ENCODE measurements at places on chromosomes 7 and 10. TPM values are rescaled to one million over a fixed set of nuclear protein-coding genes. Genes with fewer than 3 reads are reported as not detected.

SLC18A3 gene
- polyA plus RNA-seq: not detected

GRCh38 chr7:24660546-24660945, 87.3 kb downstream of the PALS2 start:
- no peaks in the 10 kb centered on the region for H3K27me3 ChIP-seq
- H3K36me3 ChIP-seq: no peaks in the 10 kb centered on the region
- no peak overlapping the region for H3K4me3 ChIP-seq
- no peak overlapping the region for H3K27ac ChIP-seq
- DNase-seq: no peak
- H3K4me1 ChIP-seq: no peaks in the 10 kb centered on the region

GRCh38 chr7:45890902-45891461, 2.7 kb downstream of the IGFBP1 start:
- no peaks in the 10 kb centered on the region for H3K4me1 ChIP-seq
- no peak for DNase-seq
- peaks cover 7% of the 10 kb centered on the region for H3K27me3 ChIP-seq
- no peak overlapping the region for H3K27ac ChIP-seq

BEND7 gene
- not detected for polyA plus RNA-seq

DNA sequence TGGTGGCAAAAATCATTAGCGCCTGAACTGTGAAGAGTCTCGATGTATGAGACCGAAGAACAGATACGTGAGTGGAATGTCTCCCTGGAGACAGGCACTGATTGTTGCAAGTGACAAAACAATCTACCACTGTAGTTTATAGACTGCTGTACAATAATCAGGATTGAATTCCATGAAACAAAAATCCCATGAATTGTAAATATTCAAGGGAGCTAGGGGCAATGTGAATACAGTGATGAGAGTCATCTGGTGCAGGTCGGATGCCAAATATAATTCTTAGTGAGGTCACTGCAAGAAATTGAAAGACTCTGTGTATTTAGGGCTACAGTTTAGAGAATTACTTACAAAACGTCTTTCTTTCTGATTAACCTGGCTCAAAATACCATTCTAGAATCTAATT, 594.4 kb upstream of the VSTM2A start:
- no peak overlapping the region for H3K27ac ChIP-seq
- H3K36me3 ChIP-seq: peaks cover 7% of the 10 kb centered on the region
- DNase-seq: no peak
- H3K4me3 ChIP-seq: no peak overlapping the region
- H3K27me3 ChIP-seq: no peaks in the 10 kb centered on the region

C10orf67 gene
- polyA plus RNA-seq: not detected

GRCh38 chr7:34895202-34895601, 142.1 kb downstream of the DPY19L1 start:
- no peak for DNase-seq
- peaks cover 4% of the 10 kb centered on the region for H3K27me3 ChIP-seq
- H3K36me3 ChIP-seq: no peaks in the 10 kb centered on the region
- no peak overlapping the region for H3K27ac ChIP-seq
- no peaks in the 10 kb centered on the region for H3K4me1 ChIP-seq

DNA sequence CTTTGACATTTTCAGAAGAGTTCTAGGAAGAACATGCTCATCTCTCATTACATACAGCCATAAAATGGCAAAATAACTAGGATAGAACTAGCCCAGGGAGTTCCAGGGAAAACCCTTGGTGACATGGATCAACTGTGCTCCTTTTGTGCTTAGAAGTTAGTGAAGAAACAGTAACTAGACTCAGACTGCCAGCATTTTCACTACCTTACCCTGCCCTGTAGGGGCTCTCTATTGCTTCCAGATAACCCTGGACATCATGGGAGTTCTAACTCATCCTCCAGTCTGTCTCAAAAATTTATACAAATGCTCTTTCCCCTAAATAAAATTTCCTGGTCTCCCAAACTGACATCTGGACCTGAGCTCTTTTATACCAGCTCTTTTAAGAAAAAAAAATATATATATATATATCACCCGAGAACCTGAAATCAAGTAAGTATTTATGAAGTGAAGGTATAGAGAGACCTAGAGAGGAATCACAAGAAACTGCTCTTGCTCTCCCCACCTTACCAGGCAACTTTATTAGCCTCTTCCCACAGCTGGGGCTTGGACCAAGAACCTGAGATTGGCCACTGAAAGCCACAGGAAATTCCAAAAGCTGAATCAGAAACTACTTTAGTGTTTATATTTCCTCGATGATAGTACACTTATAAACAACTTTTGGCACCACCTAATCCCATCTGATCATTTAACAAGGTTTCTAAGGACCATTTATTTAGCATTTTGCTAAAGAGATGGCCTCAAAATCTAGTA, 101.4 kb downstream of the RELN start:
- no peak for DNase-seq
- H3K27ac ChIP-seq: no peak overlapping the region
- H3K4me3 ChIP-seq: no peak overlapping the region
- H3K36me3 ChIP-seq: no peaks in the 10 kb centered on the region

CALML5 gene
- not detected for polyA plus RNA-seq

GRCh38 chr7:29454899-29455451, 108.7 kb upstream of the PRR15 start:
- H3K27me3 ChIP-seq: no peaks in the 10 kb centered on the region
- no peaks in the 10 kb centered on the region for H3K4me1 ChIP-seq
- H3K27ac ChIP-seq: no peak overlapping the region
- no peaks in the 10 kb centered on the region for H3K36me3 ChIP-seq

SNX10 gene
- 51.8 TPM for polyA plus RNA-seq

DNA sequence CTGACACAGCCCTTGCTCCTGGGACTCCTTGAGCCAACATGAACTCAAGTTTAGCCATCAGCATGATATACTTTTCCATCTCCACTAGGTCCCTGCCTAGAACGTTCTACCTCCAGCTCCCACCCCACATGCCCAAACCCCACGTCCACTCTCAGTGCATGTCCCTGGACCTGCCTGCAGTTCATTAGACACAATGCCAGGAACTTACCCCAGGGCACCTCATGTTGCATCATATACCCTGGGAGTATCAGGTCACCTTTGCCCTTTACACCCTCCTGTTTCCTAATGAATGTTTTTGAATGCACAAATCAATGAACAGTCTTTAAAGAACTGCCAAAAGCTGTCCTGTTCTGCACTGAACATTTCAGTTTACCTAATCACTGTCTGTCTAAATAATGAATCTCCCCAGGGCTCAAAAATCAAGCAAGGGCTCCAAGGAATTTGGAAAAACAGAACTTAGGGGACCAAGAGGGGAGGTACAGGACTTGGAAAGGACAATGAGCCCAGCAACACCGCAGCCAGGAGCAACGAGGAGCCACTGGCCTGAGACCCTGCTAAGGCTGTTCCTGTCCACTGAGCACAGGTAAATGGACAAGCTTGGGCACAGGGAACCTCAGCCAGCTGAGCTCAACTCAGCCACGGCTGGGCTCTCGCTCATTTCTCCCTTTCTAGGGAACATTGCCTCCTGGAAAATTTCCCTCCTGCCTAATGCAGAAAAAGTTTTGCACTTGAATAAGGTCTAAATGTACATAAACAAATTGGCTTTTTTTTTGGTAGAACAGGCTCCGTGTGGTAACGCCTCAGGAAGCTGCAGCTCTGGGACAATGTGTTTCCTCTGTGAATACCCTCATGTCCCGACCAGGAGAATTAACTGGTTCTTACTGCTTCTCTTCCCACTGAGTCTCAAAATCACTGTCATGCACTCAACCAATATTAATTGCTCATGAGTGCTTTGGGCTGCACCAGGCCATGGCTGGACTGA, 7.4 kb downstream of the MAT1A start:
- H3K27me3 ChIP-seq: peaks cover 2% of the 10 kb centered on the region
- H3K4me1 ChIP-seq: no peaks in the 10 kb centered on the region
- H3K4me3 ChIP-seq: no peak overlapping the region
- no peaks in the 10 kb centered on the region for H3K36me3 ChIP-seq
- no peak for DNase-seq

CYP3A4 gene
- not detected for polyA plus RNA-seq

DNA sequence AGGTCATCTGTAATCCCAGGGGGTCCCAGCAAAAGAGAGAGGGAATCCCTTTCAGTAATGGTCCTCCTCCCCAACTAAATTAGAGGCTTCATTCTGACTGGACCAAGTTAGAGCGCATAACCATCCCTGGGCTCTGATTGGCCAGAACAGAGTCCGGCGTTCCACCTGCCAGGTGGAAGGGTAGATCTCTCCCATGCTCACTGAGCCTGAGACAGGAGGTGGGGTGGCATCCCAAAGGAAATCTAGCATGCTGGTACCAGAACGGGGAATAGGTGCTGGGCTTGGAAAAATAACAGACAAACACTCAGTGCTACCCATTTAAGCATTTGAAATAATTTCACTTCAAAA, 21.0 kb upstream of the TSPAN33 start:
- no peaks in the 10 kb centered on the region for H3K36me3 ChIP-seq
- DNase-seq: no peak
- H3K4me3 ChIP-seq: no peak overlapping the region

GRCh38 chr7:145327646-145328045, 491.8 kb upstream of the TPK1 start:
- H3K4me1 ChIP-seq: no peaks in the 10 kb centered on the region
- no peak overlapping the region for H3K4me3 ChIP-seq
- no peak overlapping the region for H3K27ac ChIP-seq
- no peaks in the 10 kb centered on the region for H3K27me3 ChIP-seq
- no peak for DNase-seq

DNA sequence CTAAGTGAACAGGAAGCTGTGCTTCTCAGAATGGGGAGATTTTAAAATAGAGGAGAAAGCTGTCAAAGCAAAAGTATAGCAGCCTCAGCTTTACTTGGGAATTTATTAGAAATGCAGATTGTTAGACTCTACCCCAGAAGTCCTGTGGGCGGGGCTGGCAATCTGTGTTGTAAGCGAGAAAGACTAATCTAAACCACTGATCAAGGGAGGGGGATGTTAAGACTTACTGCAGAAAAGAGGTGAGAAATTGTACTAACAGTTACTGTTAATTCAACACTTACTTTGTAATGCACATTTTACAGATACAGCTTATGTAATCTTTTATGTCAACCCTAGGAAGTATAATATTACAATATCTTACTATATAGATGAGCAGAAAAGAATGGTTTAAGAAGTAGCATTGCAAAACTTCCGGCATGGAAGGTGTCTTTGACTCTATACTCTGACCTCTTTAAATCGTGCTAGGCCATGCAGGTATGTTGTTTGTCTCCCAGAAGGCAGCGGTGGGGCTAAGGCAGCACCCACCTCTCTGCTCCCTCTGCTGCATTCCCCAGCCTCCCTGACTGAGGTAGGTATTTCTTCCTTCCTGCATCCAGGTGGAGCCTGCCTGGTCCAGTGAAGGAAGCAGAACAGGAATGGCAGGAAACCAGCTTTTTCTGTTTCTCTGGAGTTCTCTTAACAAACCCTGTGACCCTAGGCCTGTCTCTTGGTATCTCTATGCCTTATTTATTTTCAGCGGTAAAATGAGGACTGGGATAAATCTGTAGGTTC, 462.2 kb downstream of the AUTS2 start:
- peaks cover 50% of the 10 kb centered on the region for H3K4me1 ChIP-seq
- no peaks in the 10 kb centered on the region for H3K36me3 ChIP-seq
- peak; percentile 54 for DNase-seq

- peaks cover 22% of the 10 kb centered on the region for H3K36me3 ChIP-seq
- H3K4me1 ChIP-seq: no peaks in the 10 kb centered on the region
- H3K27me3 ChIP-seq: no peaks in the 10 kb centered on the region
- H3K4me3 ChIP-seq: no peak overlapping the region
- H3K27ac ChIP-seq: no peak overlapping the region
Measured at GRCh38 chr10:74624501-74624900, 201.9 kb upstream of the KAT6B start.

DNA sequence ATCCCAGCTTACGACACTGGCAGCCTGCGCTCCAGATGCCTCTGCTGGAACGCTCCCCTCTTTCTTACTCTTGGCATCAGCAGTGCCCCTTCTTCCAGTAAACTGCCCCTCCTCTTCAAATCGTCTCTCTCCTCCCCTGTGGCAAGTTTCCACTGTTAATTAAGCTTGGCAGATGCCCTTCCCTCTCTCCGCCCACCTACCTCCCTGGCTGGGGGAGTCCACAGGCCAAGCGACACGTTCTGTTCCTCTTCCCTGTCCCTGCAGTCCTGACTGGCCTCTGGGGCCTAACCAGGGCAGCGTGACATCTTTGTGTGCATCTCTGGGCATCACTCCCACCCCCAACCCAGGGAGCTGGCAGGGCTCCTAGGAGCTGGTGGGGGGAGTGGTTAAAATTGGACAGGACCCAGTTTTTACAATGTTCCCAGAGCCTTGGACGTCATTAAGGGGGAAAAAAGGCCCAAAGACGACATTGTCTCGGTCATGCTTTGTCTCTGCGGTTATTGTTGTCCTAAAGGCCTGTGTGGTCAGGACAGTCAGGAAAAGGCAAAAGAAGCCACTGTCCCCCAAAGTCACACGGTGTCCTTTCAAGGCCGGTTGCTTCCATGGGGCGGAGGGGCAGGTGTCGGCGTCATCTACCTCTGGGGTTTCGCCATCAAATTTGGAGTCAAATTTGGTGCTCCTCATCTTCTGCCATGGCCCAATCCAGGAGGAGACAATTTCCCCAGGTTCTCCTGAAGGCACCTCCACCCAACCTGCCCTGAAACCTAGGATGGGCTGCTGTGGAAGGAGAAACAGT, 54.2 kb downstream of the DLG5 start:
- H3K4me3 ChIP-seq: peak overlapping the region; percentile 85
- peak overlapping the region; percentile 98 for H3K27ac ChIP-seq
- DNase-seq: no peak
- no peaks in the 10 kb centered on the region for H3K36me3 ChIP-seq

Measured in immature natural killer cell (primary cell).